Neural progenitor cell (in vitro differentiated cells): ENCODE measurements at places on chromosomes 5 and 9. TPM values are rescaled to one million over a fixed set of nuclear protein-coding genes. Genes with fewer than 3 reads are reported as not detected.

CNTLN gene
- 6.8 and 10.1 TPM in 2 replicates for total RNA-seq

- no peak for DNase-seq
Observed at GRCh38 chr5:72338689-72339209, 18.6 kb downstream of the PTCD2 start.

DNA sequence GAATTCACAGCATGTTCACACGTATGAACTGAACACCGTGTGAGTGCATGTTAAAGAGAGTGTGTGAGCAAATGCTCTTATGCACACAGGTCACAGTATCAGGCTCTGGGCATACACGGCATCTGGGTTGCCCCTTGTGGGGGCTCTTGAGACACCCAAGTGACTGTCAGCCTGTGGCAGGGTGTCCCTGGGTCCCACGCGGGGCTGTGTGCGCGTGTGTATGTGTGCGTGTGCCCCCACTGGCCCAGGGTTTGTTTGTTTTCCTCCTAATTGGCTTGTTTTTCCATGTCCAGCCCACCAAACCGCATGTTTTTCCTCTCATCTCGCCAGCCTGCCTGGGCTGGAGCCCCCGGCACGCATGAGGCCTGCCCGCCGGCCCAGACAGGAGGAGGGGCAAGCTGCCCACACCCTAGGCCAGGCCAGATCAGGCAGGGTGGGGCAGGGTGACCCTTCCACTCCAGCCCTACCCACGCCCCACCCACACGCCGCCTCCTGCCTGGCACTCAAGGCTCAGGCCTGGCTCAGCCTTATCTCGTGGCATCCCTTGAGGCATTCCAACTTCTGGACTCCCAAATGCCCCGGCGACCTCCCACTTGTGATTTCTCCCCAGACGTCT is 28.8 kb downstream of the CNTFR start:
- DNase-seq, result no peak

WNK2 gene
- 6.2 and 16.7 TPM in 2 replicates for total RNA-seq

GPR21 gene
- 0.59 and 6.4 TPM in 2 replicates for total RNA-seq

GRCh38 chr5:77991084-77991483 is 214.9 kb upstream of the TBCA start:
- peak; percentile 60 for DNase-seq

CHSY3 gene
- total RNA-seq, result 0.30 and 0.90 TPM in 2 replicates

GRCh38 chr9:127963041-127963358 is 17.8 kb downstream of the EEIG1 start:
- no peak for DNase-seq

DNA sequence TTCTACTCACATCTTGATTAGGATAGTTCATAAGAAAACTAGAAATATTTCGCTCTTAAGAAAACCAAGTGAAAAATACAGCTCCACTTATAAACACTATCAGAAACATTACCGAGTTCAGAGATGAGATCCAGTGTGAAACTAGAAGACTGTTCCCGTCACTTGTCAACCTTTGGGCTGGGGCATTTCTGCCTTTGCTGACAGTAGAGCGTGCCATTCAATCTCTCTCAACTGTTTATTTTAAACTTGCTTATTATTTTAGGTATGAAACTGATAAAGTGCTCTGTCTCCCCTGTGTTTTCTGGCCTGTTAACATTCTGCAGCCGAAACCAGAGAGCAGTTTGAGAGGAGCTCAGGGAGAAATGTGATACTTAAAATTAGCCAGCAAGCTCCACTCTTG is 16.7 kb downstream of the MRRF start:
- DNase-seq, result no peak

DNA sequence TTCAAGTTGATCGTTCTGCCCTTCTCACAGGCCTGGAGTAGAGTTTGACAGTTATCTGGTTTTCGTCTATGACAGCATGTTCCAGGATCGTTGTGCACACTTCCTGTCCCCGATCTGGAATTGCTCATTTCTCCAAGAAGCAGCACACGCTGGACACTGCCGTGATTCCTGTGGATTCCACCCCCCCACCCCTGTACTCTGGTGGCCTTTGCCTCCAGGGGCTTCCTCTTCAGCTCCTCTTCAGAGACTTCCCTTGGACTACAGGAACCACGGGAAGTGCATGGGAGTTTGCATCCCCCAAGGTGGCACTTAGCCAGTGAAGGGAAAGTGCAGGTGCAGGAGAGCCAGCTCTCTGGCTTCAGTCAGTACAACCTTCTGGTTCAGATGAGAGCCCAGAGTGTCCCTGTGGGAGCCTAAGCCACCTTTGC is 160.7 kb downstream of the CACNA1B start:
- DNase-seq, result no peak

AGTPBP1 gene
- total RNA-seq, result 81.5 and 122 TPM in 2 replicates

NIM1K gene
- total RNA-seq, result not detected in 2 replicates

- DNase-seq, result no peak
Observed at GRCh38 chr5:148697180-148697808, 43.0 kb upstream of the HTR4 start.

GRCh38 chr9:6567140-6567591 is 78.4 kb downstream of the GLDC start:
- no peak for DNase-seq

HTR4 gene
- total RNA-seq, result 0.06 TPM in 1 of 2 replicates, not detected in the other

MZB1 gene
- 0.53 TPM in 1 of 2 replicates, not detected in the other for total RNA-seq

- peak; percentile 78 for DNase-seq
Observed at GRCh38 chr5:154446195-154447088, 645 bp downstream of the SAP30L start.

DNA sequence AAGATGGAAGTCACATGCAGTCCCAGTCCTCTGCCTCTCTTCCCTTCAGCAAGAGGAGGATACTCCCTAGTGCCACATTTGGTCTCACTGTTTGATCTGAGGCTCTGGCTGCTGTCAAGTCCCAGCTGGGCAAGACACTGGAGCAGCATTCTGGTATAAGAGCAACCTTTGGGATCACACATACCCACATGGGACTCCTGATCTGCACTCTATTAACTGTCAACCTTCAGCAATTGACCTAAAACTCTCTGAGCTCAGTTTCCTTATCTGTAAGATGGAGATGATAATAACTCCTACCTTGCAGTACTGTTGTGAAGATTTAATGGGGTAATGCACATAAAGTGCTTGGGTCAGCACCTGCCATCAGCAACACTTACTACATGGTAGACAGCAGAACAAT is 437.9 kb downstream of the PIK3R1 start:
- DNase-seq, result no peak

GFPT2 gene
- 18.9 and 20.3 TPM in 2 replicates for total RNA-seq

CCNJL gene
- total RNA-seq, result 8.4 and 9.4 TPM in 2 replicates

PTGDS gene
- not detected in 2 replicates for total RNA-seq
